ENCODE measurements at places on chromosomes 6 and 20.
A peak's percentile ranks its signal among the peaks of the same experiment; 100 is the strongest.

- DNase-seq, result no peak
These were observed 264.6 kb downstream of the FRK start for GRCh38 chr6:115796061-115796460.

DNA sequence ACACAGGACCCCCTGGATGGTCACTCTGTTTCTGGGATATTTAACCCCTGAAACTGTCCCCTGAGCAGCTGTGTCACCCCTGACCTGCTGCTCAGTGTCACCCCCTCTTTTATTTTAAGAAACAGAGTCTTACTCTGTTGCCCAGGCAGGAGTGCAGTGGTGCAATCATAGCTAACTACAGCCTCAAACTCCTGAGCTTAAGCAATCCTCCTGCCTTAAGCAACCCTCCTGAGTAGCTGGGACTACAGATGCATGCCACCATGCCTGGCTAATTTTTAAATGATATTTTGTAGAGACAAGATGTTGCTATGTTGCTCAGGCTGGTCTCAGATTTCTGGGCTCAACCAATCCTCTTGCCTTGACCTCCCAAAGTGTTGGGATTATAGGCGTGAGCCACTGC is 21.5 kb upstream of the GTSF1L start:
- peak; percentile 58 for DNase-seq

DNA sequence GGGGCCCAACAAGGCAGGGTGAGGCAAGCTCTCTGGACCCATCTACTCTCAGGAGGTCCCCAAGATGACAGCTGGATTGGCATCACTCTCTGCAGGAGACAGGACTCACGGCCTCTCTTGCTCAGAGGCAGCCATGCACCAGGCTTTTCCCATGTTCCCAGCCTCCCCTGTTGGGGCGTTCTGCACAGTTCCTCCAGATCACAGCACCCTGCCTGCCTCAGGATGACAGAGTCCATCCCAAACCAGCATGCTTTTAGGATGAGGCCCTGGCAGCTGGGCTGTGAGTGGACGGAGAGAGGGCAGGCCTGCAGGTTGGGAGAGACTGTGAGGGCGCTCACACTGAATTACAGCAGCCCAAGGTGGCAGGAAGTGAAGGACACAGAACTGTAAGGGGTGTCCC is 143.2 kb upstream of the MLN start:
- no peak for DNase-seq

GRCh38 chr6:77568570-77568969 is 84.3 kb upstream of the MEI4 start:
- DNase-seq, result no peak

GRCh38 chr20:61184194-61184593 is 67.9 kb upstream of the CDH4 start:
- no peak for DNase-seq

DNA sequence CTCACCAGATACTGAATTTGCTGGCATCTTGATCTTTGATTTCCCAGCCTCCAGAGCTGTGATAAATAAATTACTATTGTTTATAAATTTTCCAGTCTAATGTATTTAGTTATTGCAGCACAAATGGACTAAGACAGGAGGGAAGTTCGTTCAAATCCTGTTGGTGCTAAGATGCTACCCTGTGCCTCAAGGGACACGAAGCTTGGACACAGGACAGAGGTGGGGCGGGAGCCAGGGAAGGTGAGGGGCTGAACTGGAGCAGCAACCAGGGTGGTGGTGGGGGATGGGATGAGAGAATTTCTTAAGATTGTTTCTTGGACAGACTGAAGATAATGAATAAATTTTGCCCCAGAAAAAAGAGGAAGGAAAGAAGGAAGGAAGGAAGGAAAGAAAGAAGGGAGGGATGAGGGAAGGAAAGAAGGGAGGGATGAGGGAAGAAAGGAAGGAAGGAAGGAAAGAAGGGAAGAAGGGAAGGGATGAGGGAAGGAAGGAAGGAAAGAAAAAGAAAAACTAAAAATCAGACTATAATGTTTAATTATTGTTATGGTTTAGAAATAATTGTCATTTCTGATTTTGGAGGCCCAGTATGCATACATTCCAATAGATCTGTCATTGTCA is 127.2 kb downstream of the CDC5L start:
- no peak for DNase-seq

DNA sequence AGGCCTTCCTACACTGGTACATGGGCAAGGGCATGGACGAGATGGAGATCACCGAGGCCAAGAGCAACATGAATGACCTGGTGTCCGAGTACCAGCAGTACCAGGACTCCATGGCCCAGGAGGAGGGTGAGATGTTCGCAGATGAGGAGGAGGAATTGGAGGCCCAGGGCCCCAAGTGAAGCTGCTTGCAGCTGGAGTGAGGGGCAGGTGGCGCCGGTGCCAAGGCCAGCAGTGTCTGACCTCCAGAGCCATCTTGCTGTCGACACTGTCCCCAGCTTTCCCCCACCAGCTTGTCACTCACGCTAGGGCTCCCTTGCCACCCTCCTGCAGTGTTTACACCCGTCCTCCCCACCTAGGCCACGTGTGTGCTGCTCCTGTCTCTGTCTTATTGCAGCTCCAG is 12.2 kb downstream of the GABRR2 start:
- no peak for DNase-seq

GRCh38 chr6:113671421-113671820 is 185.7 kb upstream of the MARCKS start:
- peak; percentile 38 for DNase-seq

DNA sequence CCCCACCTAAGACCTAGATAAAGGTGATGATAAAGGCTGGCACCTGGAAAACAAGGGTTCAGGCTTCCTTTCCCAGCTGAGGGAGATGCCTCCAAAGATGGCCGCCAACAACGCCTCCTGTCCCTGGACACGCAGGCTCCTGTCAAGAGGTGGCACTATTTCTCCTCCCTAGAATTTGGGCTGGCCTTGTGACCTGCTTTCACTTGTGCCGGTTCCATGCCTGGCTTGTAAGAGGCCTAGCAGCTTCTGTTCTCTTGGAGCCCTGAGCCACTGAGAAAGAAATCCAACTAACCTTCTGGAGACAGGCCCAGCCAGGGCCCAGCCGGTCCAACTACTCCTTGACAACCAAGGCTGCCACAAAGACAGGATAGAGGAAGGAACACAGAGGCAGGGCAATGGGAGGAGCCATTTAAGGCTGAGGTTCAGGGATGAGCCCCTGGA is 60.2 kb upstream of the RALY start:
- DNase-seq, result peak; percentile 89

- DNase-seq, result no peak
These were observed 4.2 kb upstream of the APMAP start for GRCh38 chr20:24996449-24997377.

DNA sequence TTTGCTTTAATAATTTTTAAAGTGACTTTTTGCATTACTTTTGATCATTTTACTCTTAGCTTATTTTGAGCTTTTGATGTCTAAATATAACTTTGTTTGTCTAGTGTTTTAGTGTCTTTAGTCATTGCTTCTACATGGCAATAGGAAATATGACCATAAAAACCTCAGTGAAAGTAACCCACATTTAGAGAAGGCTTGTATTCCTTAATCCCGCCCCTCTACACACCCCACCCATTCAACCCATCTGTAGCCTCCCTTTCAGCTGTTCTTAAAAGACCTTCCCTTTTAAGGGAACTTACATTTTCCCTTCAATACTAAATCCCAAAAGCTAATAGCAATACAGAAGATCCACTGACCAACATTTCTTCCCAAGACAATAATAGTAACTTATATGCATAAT is 225.4 kb downstream of the LAMA2 start:
- no peak for DNase-seq

- peak; percentile 56 for DNase-seq
These were observed 99.1 kb upstream of the KCNQ5 start for GRCh38 chr6:72522735-72523141.

DNA sequence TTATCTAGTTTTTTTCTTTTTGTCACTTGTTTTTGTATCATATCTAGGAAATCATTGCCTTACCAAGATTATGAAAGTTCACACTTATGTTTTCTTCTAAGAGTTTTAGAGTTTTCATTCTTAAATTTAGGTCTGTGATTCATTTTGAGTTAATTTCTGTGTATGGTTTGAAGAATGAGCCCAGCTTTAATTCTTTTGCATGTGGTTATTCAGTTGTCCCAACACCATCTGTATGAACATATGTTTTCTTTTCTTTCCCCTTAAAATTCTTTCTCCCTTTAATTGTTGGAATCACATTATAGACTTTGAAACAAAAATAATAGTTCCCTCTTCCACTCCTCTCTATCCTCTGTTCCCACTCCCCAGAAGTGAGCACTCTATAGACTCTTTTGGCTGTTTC is 85.4 kb downstream of the SLX4IP start:
- no peak for DNase-seq

DNA sequence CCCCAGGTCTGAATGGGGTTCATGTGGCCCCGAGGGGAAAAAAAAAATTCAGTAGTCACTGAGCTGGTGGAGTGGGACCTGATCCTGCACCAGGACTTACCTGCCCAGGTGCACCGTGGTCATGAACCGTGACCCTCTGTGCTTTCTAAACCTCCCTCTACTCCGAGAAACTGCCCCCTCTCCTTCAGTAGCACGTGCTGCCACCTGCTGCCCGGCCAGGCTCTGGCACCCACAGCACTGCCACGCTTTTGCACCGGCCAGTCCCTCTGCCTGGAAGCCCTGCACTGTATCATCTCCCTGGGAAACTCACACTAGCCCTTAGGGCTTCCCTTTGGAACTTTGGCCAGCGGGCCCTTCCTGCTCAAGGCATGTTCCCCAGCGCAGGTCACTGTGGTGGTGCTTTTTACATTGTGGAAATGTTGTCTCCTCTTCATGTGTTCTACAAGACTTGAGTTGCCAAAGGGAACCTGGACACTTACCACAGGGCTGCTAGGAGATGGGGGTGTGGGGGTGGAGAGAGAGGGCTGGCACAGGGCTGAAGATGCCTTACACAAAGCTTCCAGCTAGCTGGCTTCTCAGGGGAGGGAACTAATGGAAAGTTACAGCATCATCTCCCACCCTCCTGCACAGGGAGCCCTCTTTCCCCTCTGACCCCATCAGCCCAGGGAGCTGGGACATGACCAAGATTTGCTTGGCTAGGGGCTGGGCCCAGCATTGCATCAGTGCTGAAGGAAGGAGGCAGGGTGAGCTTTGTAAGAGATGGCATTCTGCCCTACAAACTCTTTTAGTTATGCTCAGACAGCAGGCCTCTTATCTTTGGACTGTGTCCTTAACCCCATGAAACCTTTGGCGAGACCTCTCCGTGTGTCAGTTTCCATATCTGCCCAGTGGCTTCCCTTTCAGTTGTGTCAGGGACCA is 2.5 kb upstream of the PTPRT start:
- DNase-seq, result peak; percentile 59

DNA sequence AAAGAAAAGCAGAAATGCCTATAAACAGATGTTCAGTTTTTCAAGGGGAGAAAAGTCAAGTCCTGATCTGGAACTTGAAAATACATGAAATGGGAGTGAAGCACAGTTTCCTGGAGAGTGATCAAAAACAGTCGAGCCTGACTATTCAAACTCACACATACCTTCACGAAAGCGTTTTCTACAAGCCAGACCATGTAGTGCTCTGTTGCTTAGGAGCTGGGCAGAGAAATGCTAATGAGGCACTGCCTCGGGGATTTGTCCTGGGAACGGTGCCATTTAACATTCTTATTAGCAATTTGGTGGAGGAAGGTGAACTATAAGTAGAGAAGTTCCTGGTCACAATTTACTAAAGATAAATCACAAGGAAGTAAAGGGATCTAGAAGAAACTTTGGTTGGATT is 5.9 kb downstream of the NHSL1 start:
- DNase-seq, result no peak

DNA sequence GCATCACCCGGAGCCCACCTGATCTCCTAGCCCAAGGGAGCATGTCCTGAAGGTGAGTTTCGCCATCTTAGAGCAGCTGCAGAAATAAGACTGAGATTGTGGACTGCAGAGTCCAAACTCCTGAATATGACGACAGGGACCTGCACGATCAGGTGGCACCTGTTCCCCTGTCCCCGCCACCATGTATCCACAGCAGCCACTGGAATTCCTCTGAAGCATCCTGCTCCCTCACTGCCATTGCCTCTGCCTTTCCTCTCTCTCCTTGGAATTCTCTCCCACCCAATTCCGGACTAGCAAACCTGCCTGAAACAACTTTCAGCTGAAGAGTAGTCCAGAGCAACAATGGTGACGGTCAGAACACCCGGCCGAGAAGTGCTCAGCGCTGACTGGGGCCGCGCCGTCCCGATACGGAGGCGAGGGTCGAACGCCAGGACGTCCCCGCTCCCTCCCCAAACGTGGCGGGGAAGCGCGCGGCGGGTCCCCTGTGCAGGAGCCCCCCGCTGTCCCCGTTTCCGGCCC is 694 bp upstream of the FAM120B start:
- no peak for DNase-seq

- DNase-seq, result no peak
These were observed 73.6 kb downstream of the LCA5 start for GRCh38 chr6:79463621-79464050.

DNA sequence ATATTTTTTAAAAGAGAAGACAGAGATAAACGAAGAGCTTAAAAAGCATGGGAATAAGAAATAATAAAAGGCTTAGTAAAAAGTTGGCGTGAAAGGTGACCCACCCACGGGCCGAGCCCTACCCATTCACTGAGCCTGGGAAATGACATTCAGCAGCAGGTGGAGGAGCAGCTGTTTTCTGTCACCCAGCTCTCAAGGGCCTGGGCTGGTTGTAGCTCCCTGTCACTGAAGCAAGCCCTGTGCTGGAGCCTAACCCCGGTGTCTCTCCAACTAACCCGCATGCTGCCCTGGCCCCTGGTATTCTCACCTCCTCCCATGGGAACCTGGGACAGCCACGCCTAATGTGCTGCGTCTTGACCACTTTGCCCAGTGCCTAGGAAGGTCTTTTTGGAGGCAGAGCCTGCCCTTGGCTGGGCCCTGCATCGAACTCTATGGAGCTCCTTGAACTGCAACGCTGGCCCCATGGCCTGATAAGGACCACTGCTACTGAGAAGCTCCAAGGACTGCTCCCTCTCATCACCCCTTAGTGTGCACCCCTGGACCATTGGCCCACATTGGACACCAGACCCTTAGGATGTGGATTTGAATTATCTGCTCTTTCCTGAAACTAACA is 68.8 kb upstream of the IYD start:
- DNase-seq, result no peak

DNA sequence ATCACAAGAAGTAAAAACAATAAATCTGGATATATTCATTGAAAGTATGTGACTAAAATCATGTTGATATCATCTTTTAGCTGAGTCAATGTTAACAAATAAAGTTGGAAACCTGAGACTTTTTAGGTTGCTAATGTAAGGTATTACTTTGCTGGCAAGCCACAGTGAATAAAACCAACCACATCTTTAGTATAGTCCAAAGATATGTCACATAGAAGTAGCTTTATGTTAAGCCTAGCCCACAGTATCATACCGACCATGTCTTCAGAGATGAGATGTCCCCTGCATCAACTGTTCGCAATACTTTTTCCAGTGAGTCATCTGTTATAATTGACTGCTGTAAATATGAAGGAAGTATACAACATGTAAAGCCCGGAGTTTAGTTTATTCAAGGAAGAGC is 107.6 kb upstream of the MCHR2 start:
- DNase-seq, result no peak

Measured in hematopoietic multipotent progenitor cell treated with erythropoietin and hydrocortisone succinate and interleukin-3 and kit ligand, for 4 days (in vitro differentiated cells).